ENCODE measurements at places on chromosomes 1 and 21.

GRCh38 chr1:225426395-225427234, 1.2 kb downstream of the LBR start:
- H3K27ac ChIP-seq = peak overlapping the region; percentile 98
- DNase-seq = no peak
- no peaks in the 10 kb centered on the region for H3K27me3 ChIP-seq
- peaks cover 16% of the 10 kb centered on the region for H3K36me3 ChIP-seq
- H3K4me3 ChIP-seq = peak overlapping the region; percentile 94

DNA sequence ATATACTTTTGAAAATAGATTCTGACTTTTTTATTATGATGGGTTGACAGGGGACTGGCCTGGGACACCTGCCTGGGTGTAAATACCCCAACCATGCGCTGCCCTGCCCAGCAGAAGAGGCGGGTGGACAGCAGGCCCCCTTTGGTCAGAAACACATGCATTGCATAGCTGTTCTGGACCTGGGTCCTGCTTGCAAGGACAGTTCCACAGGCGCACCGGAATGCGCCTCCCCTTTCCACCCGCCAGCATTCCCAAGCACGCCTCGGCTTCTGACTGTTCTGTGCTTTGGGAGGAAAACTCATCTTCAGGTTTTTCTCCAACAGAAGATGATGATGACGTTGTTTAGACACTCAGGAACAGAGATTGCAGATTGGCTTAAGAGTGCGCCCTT, 428 bp upstream of the ZNF678 start:
- H3K27me3 ChIP-seq = no peaks in the 10 kb centered on the region
- no peak for DNase-seq
- peak overlapping the region; percentile 76 for H3K4me3 ChIP-seq
- H3K27ac ChIP-seq = no peak overlapping the region
- no peaks in the 10 kb centered on the region for H3K36me3 ChIP-seq

GRCh38 chr1:204493145-204493983, 1.2 kb downstream of the PIK3C2B start:
- peaks cover 20% of the 10 kb centered on the region for H3K36me3 ChIP-seq
- H3K27me3 ChIP-seq = no peaks in the 10 kb centered on the region
- DNase-seq = peak; percentile 78
- H3K4me1 ChIP-seq = peaks cover 40% of the 10 kb centered on the region
- H3K27ac ChIP-seq = peak overlapping the region; percentile 92

DNA sequence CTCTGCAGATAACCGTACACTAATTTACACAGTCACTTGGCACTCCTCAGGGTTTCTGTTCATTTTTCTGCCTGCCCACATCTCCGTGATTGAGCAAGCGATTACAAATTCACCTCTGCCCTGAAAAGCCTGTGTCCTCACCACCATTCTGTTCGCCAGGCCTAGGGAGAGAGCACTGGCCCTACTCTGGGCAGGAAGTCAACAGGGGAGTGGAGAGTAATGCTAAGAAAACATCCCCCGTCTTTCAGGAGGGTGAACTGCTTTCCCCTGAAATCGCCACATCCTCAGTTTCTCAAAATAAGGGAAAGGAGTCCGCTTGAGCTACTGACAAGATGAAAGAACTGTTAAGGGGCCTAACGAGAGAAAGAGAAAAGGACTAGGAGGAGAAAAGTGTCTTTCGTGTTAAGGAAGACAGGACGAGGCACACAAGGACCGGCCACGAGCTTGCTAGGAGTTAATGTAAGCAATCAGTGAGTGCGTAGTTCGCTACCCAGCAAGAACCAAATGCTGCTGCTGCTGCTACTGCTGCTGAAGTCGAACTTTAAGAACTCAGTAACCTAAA, 632 bp downstream of the PEX19 start:
- H3K27me3 ChIP-seq = no peaks in the 10 kb centered on the region
- H3K4me3 ChIP-seq = peak overlapping the region; percentile 74
- peak; percentile 76 for DNase-seq
- peaks cover 32% of the 10 kb centered on the region for H3K4me1 ChIP-seq
- peaks cover 32% of the 10 kb centered on the region for H3K36me3 ChIP-seq

- H3K36me3 ChIP-seq = no peaks in the 10 kb centered on the region
- DNase-seq = no peak
- no peaks in the 10 kb centered on the region for H3K4me1 ChIP-seq
- H3K27me3 ChIP-seq = no peaks in the 10 kb centered on the region
- no peak overlapping the region for H3K4me3 ChIP-seq
- H3K27ac ChIP-seq = no peak overlapping the region
Measured at GRCh38 chr1:175591083-175591743, 152.2 kb downstream of the TNR start.

DNA sequence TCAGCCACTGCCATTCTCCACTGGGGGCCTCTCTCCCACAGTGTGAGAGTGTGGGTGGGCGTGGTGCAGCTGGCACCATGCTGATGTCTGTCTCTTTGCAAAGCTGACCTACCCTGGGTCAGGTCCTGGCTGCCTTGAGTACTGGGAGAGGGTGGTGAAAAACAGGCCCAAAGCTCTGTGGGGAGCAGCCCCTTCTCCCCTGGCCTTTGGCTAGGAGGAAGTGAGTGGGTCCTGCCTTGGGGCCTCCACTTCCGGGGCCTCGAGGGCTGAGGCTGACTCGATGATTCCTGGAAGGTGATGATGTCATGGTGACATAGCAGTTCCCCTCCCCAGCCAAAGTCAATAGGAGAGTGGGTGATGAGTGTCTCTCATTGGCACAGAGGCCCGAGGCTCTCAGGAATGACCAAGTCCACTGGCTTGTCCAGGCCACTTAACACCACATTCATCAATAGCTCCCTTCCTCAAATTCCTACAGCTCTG, 53.0 kb downstream of the IER5 start:
- no peaks in the 10 kb centered on the region for H3K36me3 ChIP-seq
- H3K4me1 ChIP-seq = peaks cover 64% of the 10 kb centered on the region
- peak overlapping the region; percentile 92 for H3K27ac ChIP-seq
- H3K27me3 ChIP-seq = no peaks in the 10 kb centered on the region

GRCh38 chr1:36115931-36116330, 9.1 kb downstream of the COL8A2 start:
- no peaks in the 10 kb centered on the region for H3K4me1 ChIP-seq
- no peak overlapping the region for H3K4me3 ChIP-seq
- H3K36me3 ChIP-seq = no peaks in the 10 kb centered on the region
- DNase-seq = no peak

- no peak overlapping the region for H3K27ac ChIP-seq
- H3K27me3 ChIP-seq = peaks cover 42% of the 10 kb centered on the region
- H3K4me3 ChIP-seq = no peak overlapping the region
- no peak for DNase-seq
- no peaks in the 10 kb centered on the region for H3K36me3 ChIP-seq
Measured at GRCh38 chr1:201376464-201377374, 761 bp downstream of the TNNT2 start.

- H3K27ac ChIP-seq = no peak overlapping the region
- no peak overlapping the region for H3K4me3 ChIP-seq
- peaks cover 6% of the 10 kb centered on the region for H3K36me3 ChIP-seq
Measured at GRCh38 chr1:39485046-39485803, 6.2 kb upstream of the BMP8A start.

- no peaks in the 10 kb centered on the region for H3K4me1 ChIP-seq
- no peaks in the 10 kb centered on the region for H3K27me3 ChIP-seq
- H3K36me3 ChIP-seq = no peaks in the 10 kb centered on the region
- no peak overlapping the region for H3K4me3 ChIP-seq
Measured at GRCh38 chr1:225191199-225191753, 236.6 kb downstream of the LBR start.

Data from PC-9 (cell line).